ENCODE measurements at places on chromosomes 6 and 20. TPM values are rescaled to one million over a fixed set of nuclear protein-coding genes. Genes with fewer than 3 reads are reported as not detected.

EBF4 gene
- polyA plus RNA-seq = 3.6 TPM

DEF6 gene
- polyA plus RNA-seq = 3.3 TPM

SASH1 gene
- 6.0 TPM for polyA plus RNA-seq

ACTL10 gene
- 0.20 TPM for polyA plus RNA-seq

SLC17A9 gene
- polyA plus RNA-seq = 23.5 TPM

BTNL2 gene
- not detected for polyA plus RNA-seq

CMTR1 gene
- polyA plus RNA-seq = 16.8 TPM

Measured in H1 (cell line).